ENCODE measurements at places on chromosomes 5 and 9. TPM values are rescaled to one million over a fixed set of nuclear protein-coding genes. Genes with fewer than 3 reads are reported as not detected.

PCDHGA7 gene
- 1.4 TPM for polyA plus RNA-seq

LRRC19 gene
- 0.11 TPM for polyA plus RNA-seq

CKMT2 gene
- 102 TPM for polyA plus RNA-seq

MYMK gene
- polyA plus RNA-seq, result 58.2 TPM

FBP1 gene
- polyA plus RNA-seq, result 0.53 TPM

SV2C gene
- polyA plus RNA-seq, result 0.08 TPM

ENHO gene
- polyA plus RNA-seq, result 3.4 TPM

PLPPR1 gene
- 3.6 TPM for polyA plus RNA-seq

RASEF gene
- 0.43 TPM for polyA plus RNA-seq

PALM2AKAP2 gene
- polyA plus RNA-seq, result 30.6 TPM

CYLC2 gene
- not detected for polyA plus RNA-seq

CDH18 gene
- 6.6 TPM for polyA plus RNA-seq

PLAC8L1 gene
- polyA plus RNA-seq, result 0.73 TPM

SPATA31A3 gene
- not detected for polyA plus RNA-seq

SPATA31E1 gene
- polyA plus RNA-seq, result not detected

GFI1B gene
- 0.39 TPM for polyA plus RNA-seq

CAMK4 gene
- 4.7 TPM for polyA plus RNA-seq

KLF4 gene
- polyA plus RNA-seq, result 20.4 TPM

GIN1 gene
- polyA plus RNA-seq, result 8.7 TPM

CDC14B gene
- 13.5 TPM for polyA plus RNA-seq

ELOVL7 gene
- polyA plus RNA-seq, result 0.16 TPM

PCDHGA6 gene
- 2.6 TPM for polyA plus RNA-seq

FSTL4 gene
- 3.6 TPM for polyA plus RNA-seq

TAF11L5 gene
- polyA plus RNA-seq, result not detected

SETD9 gene
- 10.9 TPM for polyA plus RNA-seq

DTWD2 gene
- polyA plus RNA-seq, result 7.8 TPM
